T-helper 1 cell (primary cell): ENCODE measurements at places on chromosomes 2 and 18.
A peak's percentile ranks its signal among the peaks of the same experiment; 100 is the strongest.

DNA sequence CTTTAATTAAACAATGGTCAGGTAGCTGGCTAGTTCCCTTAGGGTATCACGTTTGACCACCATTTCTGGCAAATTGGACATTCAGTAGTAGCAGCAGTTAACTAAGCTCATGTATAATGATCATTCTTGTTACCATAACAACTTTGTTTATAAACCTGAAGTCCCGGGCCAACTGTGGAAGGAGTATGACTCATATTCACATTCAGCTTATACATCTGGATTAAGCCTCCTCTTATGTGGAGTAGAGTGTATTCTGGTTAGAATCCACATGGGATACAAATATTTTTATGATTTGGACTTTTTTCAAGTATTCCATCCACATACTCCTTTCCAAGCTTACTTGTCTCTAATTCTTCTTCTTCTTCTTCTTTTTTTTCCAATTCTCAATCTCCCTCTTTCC is 70.3 kb upstream of the ZSWIM2 start:
- no peak for DNase-seq

DNA sequence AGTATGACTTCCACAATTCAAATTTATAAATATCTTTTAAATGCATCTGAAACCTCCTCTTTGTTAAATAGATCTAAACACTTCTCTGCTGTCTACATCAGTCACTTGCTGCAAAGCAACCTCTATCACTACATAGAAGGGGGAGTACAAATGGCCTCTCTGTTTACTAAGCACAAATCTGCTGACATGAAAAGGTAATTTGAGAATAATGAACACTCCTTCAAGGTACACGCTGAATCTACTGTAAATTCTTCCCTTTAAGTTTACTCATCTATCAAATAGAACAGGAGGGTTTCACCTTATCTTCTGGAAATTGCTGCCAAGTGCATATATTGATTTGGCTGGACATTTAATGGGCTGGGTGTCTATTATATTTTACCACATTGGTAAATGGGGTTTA is 879.6 kb downstream of the SUCLG1 start:
- no peak for DNase-seq

DNA sequence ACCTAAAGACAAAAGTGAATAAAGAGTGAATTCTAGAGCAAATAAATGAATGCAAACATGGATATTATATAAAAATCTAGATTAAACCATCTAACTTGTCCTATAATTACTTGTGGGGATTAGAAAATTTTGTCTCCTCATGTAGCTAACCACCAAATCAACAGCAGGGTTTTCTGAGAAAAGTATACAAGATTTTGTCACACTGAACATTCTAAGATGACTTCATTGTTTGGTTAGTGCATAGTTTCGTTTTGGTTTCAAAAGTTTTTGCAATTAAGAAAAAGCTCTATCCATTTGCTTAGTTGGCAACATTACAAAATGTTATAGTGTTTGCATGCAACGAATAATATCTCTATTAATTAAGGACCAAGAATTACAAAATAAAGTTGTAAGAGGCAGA is 125.0 kb downstream of the LRP2 start:
- no peak for DNase-seq

DNA sequence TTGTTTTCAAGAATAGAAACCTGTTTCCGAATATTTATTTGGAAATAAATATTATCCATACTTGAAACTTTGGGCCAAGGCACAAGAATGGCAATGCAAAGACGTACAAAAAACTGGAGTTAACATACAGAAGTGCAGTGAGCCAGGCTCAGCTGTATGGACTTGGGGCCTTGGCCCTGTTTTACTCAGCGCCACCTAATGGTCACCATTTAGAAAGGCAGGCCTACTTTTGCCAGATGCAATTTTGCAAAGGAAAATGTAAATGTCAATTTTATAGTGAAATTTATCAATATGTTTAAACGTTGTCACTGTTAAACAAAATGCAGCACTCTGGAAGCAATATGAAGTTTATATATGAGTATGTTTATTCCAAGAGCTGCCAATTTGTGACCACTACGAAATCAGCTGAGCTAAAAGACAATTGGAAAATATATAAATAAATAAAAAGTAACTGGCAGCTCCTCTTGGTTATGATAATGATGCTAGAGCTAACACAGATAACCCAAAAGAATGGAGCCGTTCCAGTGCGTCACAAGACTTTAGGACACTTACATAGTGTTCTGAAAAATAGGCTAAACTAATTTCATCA is 155.0 kb downstream of the ARHGAP15 start:
- DNase-seq, result peak; percentile 10

GRCh38 chr18:43525169-43525568 is 247.9 kb upstream of the SYT4 start:
- DNase-seq, result no peak

- DNase-seq, result no peak
Measured at GRCh38 chr2:219273937-219274336, 5.2 kb upstream of the DNAJB2 start.

DNA sequence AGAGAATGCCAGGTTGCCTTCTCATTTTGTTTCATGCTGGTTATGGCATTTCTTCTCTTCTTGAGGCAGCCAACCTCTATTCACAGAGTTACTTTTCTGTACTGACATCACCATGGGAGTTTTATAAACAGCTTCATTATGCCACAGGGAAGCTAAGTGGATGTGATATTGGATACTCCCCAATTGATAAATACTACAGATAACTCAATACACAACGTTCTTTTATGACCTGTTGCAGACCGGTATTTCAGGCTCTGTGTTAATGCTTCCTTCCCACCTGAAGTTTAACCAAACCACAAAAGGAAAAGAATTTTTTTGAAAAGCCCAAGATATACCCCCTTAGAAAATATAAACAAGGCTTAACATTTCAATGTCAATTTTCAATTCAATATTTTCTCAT is 258.3 kb upstream of the SOX11 start:
- DNase-seq, result no peak
